ENCODE measurements at places on chromosomes 7 and 10. TPM values are rescaled to one million over a fixed set of nuclear protein-coding genes. Genes with fewer than 3 reads are reported as not detected.

The CDK6 gene
- 22.3 TPM for total RNA-seq

GRCh38 chr10:63554657-63555056 is 33.5 kb downstream of the REEP3 start:
- DNase-seq: no peak

DNA sequence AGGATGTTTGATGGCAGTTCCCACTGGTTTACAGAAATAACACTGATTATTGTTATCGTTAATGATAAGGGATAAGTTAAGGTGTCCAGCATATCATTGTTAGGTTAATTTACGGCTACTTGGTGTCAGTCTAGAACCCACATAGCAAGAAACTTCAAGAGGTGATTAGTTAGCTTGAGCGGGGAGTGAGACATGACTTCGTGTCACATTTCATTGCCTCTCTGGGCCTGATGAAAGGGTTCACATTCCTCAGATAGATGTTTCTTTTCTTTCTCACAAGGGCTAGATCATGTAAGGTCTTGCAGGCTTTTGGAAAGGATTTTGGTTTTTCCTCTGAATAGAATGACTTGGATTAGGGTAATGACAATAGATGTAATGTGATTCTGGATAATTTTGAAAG is 26.7 kb downstream of the WAC start:
- no peak for DNase-seq

GRCh38 chr7:138842111-138842510 is 44.1 kb upstream of the ATP6V0A4 start:
- no peak for DNase-seq

DNA sequence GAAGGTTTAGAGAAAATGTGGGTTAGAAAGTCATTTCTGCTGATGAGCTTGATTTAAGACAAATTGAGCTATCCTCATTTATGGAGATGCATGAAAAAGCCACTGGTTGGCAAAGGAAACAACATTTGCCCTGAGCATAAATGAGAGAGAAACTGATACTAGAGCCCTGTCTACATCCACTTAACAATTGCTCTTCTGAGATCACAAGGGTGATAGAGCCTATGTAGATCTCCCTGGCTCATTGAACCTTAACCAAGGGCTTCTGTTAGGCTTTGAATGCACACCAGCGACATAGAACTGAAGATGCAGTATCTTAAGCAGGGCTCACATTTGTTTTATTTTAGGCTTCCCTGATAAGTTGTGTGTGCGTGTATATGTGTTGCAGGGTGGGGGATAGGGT is 35.0 kb downstream of the GPR141 start:
- DNase-seq: no peak

DNA sequence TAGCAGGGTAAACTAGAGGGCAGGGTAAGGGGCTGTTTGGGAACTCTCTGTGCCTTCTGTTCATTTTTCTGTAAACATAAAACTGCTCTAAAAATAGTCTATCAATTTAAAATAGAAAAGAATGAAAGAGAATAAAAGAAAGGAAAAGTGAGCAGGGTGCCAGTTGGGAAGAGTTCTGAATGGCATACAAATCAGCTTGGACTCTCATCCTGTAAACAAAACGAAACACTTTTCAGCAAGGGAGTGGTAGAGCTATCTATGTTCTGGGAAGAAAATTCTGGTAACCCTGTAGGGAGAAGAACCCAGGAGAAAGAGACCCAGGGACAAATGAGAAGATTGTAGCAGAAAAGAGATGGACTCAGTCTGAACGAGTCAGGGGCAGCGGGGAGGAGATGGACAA is 24.6 kb downstream of the SCRN1 start:
- DNase-seq: no peak

Measured in Right ventricle myocardium superior (tissue), 1 donor.